ENCODE measurements at places on chromosomes 3 and 15.
A peak's percentile ranks its signal among the peaks of the same experiment; 100 is the strongest.

DNA sequence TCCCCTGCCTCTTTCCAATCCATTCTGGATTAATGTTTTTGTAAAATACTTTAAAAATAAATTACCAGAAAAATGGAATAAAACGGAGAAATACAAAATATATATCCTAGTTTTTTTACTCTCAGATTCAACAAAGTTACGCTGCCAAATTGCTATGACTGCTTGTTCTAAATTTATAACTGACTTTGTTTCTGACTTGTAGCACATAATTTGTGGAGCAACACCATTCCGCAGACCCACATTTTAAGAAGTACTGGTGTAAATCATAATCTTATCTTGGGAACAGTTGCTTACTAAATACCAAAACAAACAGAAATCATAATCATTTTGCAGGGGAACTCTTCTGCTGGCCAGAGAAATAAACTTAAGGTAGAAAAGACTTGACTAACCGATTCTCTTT is 339.4 kb upstream of the CBLB start:
- DNase-seq, result no peak

- no peak for DNase-seq
Observed at GRCh38 chr15:33059184-33059583, 135.3 kb downstream of the FMN1 start.

DNA sequence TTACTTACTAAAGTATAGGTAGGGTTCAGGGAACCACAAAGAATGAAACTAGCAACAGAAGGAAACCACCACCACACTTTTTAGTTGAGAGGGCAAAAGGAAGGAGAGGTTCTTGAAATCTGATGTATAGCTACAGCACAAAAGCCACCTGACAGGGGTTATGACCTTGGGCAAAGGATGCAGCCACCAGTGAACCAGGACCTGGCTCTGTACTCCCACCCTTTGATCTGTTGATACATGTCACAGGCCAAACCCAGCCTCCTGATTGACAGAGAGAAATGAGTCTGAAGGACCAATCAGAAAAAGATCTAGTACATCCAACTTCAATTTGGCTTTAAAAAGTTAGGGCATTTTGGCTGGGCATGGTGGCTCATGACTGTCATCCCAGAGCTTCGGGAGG is 20.0 kb upstream of the BLM start:
- DNase-seq, result no peak

DNA sequence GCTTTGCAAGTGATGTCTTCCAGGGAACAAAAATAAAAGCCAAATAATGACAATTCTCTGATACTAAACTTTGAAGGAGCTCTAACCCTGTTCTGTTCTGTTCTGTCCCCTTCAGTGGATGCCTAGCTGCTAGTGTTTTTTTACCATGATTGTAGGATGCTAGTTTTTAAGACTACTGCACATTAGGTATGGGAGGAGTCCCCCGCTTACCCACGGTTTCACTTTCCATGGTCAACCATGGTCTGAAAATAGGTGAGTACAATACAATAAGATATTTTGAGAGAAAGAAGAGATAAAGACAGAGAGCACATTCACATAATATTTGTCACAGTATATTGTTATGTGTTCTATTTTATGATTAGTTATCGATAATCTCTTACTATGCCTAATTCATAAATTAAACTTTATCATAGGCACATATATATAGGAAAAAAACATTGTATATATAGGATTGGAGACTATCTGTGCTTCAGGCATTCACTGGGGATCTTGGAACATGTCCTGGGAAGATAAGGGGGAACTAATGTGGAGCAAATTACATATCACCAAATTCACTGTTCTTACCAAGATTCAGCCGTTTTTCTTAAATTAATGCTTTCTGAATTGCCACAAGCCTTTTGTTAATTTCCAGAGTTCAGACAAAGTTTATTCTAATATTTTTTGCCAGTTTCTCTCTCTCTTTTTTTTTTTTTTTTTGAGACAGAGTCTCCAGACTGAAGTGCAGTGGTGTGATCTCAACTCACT is 32.8 kb upstream of the POMGNT2 start:
- DNase-seq, result no peak

- DNase-seq, result peak; percentile 38
Observed at GRCh38 chr3:58824285-58824684, 157.7 kb upstream of the FAM3D start.

- DNase-seq, result no peak
Observed at GRCh38 chr3:12839156-12839946, 2.0 kb downstream of the RPL32 start.

DNA sequence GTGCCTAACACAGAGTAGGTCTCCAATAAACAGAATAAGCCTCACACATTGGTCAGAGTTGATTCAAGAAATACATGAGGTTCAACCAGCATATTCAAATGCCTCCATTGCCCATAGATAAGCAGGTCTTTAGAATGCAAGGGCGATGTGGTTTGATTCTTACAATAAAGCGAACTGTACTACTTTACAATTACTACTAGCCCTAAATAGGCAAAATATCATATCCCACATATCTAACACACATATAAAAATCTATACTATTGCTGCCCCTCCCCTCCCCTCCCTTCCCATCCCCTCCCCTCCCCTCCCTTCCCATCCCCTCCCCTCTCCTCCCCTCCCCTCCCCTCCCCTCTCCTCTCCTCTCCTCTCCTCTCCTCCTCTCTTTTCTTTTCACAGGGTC is 6.7 kb upstream of the GRM7 start:
- DNase-seq, result no peak

DNA sequence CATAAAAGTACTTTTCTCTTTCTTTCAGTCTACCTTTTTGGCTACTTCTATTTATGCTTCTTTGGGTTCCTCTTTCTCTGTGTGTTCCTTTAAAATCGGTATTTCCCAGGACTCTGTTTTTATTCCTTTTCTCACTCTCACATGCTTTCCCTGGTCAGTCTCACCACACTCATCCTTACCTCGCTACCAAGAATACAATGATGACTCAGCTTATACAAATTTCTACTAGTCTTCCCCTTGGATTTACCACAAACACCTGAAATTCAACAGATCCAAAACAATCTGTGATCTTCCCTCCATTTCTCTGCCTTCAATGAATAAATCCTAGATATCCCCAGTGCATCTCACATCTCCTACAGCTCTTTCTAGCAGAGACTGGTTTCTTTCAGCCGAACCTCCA is 52.9 kb downstream of the TUBGCP4 start:
- DNase-seq, result no peak

DNA sequence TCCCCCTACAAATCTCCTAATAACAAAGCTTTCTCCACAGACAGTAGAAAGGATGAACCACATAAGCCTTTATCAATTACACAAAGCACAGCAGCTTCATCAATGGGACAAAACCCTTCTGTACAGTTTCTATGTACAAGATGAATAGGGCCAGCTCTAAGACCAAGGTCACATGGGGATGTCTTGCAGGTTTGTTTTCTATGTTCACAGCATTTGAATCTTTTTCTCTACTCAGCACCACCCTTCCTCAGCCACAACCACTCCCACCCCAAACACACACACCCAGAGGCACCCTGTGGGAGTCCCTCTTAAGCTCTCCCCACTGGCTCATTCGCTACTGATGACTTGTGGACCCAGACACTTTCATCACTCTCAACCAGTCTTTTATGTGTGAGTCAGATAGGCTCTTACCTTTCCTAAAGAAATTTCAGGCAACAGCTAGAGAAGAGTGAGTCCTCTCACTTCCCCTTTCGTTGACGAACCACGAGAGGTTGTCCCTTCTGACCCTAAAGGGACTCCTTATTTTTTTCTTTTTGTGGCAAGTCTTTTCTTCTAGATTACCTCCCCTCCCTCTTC is 57.9 kb downstream of the ARHGAP31 start:
- no peak for DNase-seq

DNA sequence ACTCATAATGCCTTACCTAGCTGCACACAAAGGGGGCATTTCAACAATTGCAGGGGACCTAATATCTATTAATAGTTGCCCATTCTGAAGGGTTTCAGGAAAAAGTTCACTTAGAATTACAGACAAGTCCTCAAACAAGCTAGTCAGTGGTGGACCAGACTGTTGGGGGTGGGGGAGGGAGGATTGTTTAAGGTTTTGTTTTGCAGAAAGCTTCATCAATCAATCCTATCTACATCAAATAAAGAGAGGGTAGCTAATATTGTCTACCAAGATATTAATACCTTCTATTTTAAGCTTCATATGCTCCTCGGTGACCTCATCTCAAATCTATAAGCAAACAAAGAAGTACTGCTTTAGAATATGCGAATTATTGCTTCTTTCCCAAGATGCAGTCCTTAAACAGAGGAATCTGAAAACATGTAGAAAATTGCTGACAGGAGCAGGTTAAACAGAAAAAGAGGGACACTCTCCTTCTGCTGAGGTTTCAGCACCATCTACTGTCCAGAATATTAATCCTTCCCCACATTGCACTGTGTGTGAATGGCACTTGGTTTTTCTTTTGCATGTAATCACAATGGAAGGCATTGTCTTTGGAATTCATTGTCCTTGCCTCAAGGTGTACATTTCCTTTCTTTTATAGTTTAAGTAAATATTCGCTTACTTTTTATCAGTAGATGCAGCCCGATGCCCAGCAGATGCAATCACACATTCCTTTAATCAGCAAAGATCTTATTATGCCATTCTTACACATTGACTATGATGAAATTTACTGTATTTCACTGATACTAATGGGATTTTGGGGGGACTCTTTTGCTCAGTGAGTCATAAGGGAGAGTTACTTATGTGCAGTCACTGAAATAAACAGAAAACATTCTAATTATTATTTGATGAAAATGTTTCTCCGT is 94.7 kb downstream of the IL5RA start:
- DNase-seq, result no peak

All from non-pigmented ciliary epithelial cell (primary cell).